ENCODE measurements at places on chromosomes 7 and 10. TPM values are rescaled to one million over a fixed set of nuclear protein-coding genes. Genes with fewer than 3 reads are reported as not detected.

Gene NPSR1
- total RNA-seq: 0.25 TPM

Gene TRPV5
- 2.1 TPM for total RNA-seq

Gene MBL2
- 0.16 TPM for total RNA-seq

Gene AKR1C3
- 15.2 TPM for total RNA-seq

Gene NPTX2
- total RNA-seq: 136 TPM

Gene SYT15
- total RNA-seq: 3.6 TPM

Gene NOS3
- 25.0 TPM for total RNA-seq

Gene ANKRD30A
- total RNA-seq: 11.9 TPM

Gene PDE1C
- total RNA-seq: 9.5 TPM

GRCh38 chr10:81414038-81414437 is 461.0 kb upstream of the NRG3 start:
- H3K27me3 ChIP-seq: no peaks in the 10 kb centered on the region
- DNase-seq: peak; percentile 65
- H3K27ac ChIP-seq: no peak overlapping the region
- no peaks in the 10 kb centered on the region for H3K4me1 ChIP-seq
- H3K4me3 ChIP-seq: no peak overlapping the region

DNA sequence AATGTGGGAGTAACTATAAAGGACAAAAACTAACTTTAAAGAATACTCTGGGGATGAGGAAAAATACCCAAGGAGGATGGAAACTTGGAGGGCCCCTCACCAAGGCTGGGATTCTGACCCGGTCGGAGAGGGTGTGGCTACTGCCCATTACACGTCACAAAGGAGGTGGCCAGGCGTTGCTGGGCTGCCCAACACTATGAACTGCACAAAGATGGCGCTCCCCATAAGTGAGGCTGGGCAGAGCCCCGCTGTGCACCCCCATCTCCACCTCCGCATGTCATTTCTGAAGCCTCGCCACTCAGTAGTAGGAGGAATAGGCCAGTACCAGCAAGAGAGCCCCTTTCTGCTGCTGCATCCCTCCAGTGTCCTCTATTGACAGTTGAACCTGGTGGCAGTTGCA is 290.1 kb upstream of the ZNF32 start:
- H3K27ac ChIP-seq: no peak overlapping the region
- H3K36me3 ChIP-seq: no peaks in the 10 kb centered on the region
- H3K27me3 ChIP-seq: no peaks in the 10 kb centered on the region
- DNase-seq: no peak

DNA sequence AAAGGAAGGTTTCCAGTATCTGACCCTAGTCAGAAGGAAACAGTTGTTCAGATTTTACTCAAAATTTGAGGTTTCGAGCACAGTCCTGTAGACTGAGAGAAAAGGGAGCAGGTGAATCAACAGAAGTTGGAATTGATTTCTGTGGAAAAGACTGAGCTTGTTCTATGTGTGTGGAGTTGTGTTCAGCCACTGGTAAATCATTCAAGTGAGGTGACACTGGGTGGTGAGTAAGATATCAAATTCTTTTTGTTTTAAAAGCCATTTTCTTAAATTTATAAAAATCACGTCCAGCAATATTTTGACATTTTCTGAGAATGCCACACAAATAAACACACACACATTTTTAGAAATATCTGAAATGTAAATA is 165.1 kb downstream of the HGF start:
- no peaks in the 10 kb centered on the region for H3K36me3 ChIP-seq
- H3K27ac ChIP-seq: no peak overlapping the region
- no peak for DNase-seq
- no peaks in the 10 kb centered on the region for H3K27me3 ChIP-seq

- H3K4me1 ChIP-seq: peaks cover 3% of the 10 kb centered on the region
- no peak overlapping the region for H3K4me3 ChIP-seq
- H3K27ac ChIP-seq: no peak overlapping the region
- H3K27me3 ChIP-seq: no peaks in the 10 kb centered on the region
- H3K36me3 ChIP-seq: no peaks in the 10 kb centered on the region
These were observed 289.0 kb downstream of the TNS3 start for GRCh38 chr7:47292832-47293309.

GRCh38 chr10:49252313-49253034 is 46.5 kb upstream of the C10orf71 start:
- no peaks in the 10 kb centered on the region for H3K4me1 ChIP-seq
- H3K27ac ChIP-seq: no peak overlapping the region
- no peaks in the 10 kb centered on the region for H3K36me3 ChIP-seq
- DNase-seq: no peak
- H3K4me3 ChIP-seq: no peak overlapping the region

DNA sequence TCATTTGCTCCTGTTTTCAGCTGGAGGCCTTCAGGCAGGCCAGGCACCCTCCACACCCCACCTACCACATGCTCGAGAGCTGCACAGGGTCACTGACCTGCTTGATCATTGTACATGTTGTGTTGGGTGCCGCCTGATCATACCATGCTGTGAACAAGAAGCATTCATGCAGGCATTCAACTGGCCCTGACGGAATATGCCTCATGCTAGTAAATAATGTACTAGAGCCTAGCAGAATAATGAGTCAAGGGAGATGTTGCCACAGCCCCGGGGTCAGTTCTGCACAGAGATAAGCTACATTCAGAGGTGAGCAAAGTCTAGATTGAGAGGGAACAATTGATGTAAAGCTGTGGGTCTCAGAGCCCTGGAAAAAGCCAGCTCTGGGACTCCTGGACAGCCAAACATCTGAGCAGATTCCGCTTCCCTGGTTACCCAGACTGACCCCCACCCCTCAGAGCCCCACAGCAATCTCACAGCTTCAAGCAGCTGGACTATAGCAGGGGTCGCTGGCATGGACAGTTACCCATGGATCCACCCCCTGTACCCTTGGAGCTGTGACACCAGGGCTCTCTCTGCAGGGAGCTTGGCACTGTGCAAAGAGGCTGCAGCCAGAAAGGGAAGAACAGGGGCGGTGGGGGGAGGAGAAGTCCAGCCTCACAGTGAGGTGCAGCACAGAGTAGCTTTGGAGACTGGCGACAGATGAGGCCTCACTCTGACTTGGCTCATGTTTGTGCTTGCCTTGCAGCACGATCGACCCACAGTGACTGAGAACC is 86.6 kb downstream of the FRMPD2 start:
- H3K4me3 ChIP-seq: no peak overlapping the region
- no peaks in the 10 kb centered on the region for H3K36me3 ChIP-seq
- no peaks in the 10 kb centered on the region for H3K27me3 ChIP-seq

- DNase-seq: no peak
- no peaks in the 10 kb centered on the region for H3K4me1 ChIP-seq
- H3K27ac ChIP-seq: no peak overlapping the region
- no peak overlapping the region for H3K4me3 ChIP-seq
- H3K27me3 ChIP-seq: no peaks in the 10 kb centered on the region
These were observed 69.8 kb downstream of the CCDC71L start for GRCh38 chr7:106591146-106591545.

GRCh38 chr7:28487487-28487886 is 75.2 kb downstream of the CREB5 start:
- no peaks in the 10 kb centered on the region for H3K27me3 ChIP-seq
- no peak overlapping the region for H3K27ac ChIP-seq
- H3K4me1 ChIP-seq: no peaks in the 10 kb centered on the region
- no peak overlapping the region for H3K4me3 ChIP-seq
- no peak for DNase-seq
- H3K36me3 ChIP-seq: no peaks in the 10 kb centered on the region

- no peaks in the 10 kb centered on the region for H3K4me1 ChIP-seq
- no peak overlapping the region for H3K4me3 ChIP-seq
- no peaks in the 10 kb centered on the region for H3K36me3 ChIP-seq
- no peak overlapping the region for H3K27ac ChIP-seq
- no peak for DNase-seq
These were observed 416.4 kb downstream of the TCERG1L start for GRCh38 chr10:130895161-130895560.

DNA sequence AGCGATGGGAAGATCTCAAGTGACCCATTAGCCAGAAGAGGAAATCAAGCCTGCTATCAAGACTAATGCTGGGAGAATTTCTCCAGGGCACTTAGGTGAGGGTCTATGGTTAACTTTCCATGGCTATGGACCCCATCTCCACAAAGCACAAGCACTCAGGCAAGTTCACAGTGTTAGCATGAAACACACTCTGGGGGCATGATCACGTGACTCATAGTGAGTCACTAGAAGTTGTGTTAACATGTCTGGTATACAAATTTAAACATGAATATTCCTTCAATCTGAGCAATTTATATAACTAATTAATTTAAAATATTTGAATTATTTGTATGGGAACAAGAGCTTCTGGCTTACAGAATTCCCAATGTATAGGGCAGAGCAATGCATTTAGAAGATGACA is 131.8 kb downstream of the FAM204A start:
- no peak overlapping the region for H3K4me3 ChIP-seq
- no peak overlapping the region for H3K27ac ChIP-seq
- no peaks in the 10 kb centered on the region for H3K36me3 ChIP-seq
- H3K27me3 ChIP-seq: no peaks in the 10 kb centered on the region

- peak overlapping the region; percentile 49 for H3K27ac ChIP-seq
- no peaks in the 10 kb centered on the region for H3K27me3 ChIP-seq
- peaks cover 44% of the 10 kb centered on the region for H3K4me1 ChIP-seq
- H3K4me3 ChIP-seq: no peak overlapping the region
- H3K36me3 ChIP-seq: no peaks in the 10 kb centered on the region
These were observed 180.5 kb downstream of the NRP1 start for GRCh38 chr10:33153968-33154327.

DNA sequence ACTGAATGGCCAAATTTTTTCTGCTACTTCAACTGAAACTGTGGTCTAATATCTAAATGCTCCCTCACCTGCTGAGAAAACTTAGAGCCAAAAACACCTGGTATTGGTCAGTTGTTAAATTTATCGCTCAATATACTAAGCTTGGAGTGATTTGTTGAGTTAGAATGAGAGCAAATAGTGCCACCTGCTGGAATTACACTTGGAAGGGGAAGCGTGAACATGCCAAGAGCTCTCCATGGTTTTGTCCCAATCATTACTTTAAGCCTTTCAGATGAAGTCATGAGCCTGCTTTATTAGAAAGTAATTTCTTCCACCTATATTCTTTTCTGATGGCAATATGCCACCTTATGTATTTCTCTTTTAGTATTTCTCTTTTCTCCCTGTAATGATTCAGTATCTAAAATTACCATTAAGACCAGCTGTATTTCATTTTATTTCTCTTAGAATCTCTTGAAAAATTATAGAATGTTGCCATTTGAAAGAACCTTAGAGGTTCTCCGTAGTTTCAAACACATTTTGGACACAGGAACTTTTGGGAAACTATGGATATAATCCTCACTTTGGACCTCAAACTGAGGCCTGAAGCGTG is 447.8 kb upstream of the C7orf33 start:
- H3K4me1 ChIP-seq: no peaks in the 10 kb centered on the region
- no peaks in the 10 kb centered on the region for H3K27me3 ChIP-seq
- no peak overlapping the region for H3K27ac ChIP-seq
- no peak overlapping the region for H3K4me3 ChIP-seq
- DNase-seq: peak; percentile 54

GRCh38 chr10:15211464-15211979 is 43.0 kb upstream of the NMT2 start:
- H3K27ac ChIP-seq: no peak overlapping the region
- DNase-seq: no peak
- H3K36me3 ChIP-seq: no peaks in the 10 kb centered on the region
- H3K4me1 ChIP-seq: peaks cover 3% of the 10 kb centered on the region

GRCh38 chr10:114094795-114095194 is 51.1 kb downstream of the ADRB1 start:
- no peaks in the 10 kb centered on the region for H3K27me3 ChIP-seq
- no peak for DNase-seq
- no peaks in the 10 kb centered on the region for H3K4me1 ChIP-seq
- H3K36me3 ChIP-seq: no peaks in the 10 kb centered on the region
- H3K4me3 ChIP-seq: no peak overlapping the region

DNA sequence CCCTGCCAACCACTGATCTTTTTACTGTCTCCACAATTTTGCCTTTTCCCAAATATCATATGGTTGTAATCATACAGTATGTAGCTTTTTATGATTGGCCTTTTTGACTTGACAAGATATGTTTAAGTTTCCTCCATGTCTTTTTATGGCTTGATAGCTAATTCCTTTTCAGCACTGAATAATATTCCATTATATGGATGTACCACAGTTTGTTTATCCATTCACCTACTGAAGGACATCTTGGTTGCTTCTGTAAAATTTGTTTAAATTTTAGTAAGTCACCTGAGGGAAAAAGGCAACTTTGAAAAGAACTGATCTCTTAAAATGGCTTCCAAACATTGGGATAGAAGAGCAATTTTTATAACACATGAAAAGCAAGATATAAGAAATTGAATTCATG is 43.5 kb downstream of the ATRNL1 start:
- no peak for DNase-seq
- no peaks in the 10 kb centered on the region for H3K4me1 ChIP-seq
- H3K27ac ChIP-seq: no peak overlapping the region

DNA sequence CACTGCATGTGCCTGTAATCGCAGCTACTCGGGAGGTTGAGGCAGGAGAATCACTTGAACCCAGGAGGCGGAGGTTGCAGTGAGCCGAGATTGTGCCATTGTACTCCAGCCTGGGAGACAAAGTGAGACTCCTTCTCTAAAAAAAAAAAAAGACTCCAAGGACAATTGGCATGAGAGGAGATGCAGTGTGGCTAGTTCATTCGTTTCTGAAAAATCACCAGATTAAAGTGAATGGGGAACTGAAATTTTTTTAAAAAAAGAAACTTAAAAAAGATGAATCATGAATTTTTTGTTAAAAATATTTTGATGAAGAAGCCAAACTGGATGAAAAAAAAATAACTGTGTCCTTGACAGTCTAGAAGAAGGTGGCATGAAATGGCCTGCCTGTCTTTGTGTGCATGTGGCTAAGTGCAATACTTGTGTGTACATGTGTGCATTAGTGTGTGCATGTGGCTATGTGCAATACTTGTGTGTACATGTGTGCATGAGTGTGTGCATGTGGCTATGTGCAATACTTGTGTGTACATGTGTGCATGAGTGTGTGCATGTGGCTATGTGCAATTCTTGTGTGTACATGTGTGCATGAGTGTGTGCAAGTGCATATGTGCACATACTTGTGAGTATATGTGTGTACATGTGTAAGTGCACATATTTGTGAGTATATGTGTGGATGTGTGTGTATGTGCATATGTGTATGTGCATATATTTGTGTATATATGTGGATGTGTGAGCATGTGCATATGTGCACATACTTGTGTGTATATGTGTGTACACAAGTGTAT is 391.7 kb upstream of the KLF6 start:
- peak overlapping the region; percentile 40 for H3K27ac ChIP-seq
- H3K4me1 ChIP-seq: peaks cover 22% of the 10 kb centered on the region
- H3K27me3 ChIP-seq: no peaks in the 10 kb centered on the region
- no peaks in the 10 kb centered on the region for H3K36me3 ChIP-seq
- no peak for DNase-seq

Data from testis (tissue), 5 donors.